ENCODE measurements at places on chromosomes 5 and 9.

DNA sequence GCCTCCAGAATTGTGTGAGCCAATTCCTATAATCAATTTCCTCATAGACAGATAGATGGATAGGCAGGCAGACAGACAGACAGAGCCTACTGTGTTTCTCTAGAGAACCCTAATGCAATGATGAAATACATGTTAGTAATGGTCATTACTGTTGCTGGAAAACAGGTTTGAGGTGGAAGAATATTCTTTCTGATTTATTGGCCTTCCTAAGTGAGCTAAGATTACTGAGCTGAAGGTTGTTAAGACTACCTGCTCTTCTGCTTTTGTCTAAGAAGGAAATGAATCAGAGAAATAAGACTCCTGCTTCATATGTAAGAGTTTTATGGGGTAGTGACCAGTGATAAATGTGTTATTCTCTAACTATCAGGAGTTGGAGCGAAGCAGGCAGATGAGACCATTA, 219.9 kb downstream of the ELAVL2 start:
- no peak for DNase-seq

DNA sequence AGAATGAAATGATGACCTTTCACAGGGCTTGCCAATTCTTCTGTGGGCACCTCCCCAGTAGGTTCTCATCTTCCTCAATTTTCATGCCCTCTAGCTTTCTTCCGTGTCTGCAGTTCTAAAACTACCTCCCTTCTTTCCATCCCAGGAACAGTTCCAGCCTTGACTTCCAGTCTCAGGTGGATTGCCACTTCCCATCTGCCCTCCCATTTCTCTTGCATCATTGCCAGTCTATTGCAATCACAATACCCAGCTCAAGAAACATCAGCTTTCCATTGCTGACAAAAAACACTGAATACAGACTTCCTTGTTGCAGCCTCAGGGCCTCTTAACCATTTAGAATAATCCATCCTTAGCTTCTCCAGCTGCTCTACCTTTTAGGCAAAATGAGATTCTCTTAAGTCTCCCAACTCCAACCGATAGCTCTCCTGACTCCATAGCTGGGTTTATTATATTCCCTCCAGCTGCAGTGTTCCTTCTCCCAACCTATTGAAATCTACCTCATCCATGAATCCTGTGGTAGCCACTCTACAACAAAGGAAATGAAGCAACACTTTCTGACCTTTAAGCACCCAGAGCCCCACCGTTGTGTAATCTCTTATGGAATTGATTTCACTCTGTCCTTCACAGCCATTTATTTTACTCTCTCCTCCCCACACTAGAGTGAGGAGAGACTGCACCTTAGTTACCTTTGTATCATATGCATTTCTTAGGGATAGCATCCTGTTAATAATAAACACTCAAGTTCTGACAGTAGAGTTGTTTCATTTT, 75.6 kb upstream of the PCA3 start:
- DNase-seq: no peak

DNA sequence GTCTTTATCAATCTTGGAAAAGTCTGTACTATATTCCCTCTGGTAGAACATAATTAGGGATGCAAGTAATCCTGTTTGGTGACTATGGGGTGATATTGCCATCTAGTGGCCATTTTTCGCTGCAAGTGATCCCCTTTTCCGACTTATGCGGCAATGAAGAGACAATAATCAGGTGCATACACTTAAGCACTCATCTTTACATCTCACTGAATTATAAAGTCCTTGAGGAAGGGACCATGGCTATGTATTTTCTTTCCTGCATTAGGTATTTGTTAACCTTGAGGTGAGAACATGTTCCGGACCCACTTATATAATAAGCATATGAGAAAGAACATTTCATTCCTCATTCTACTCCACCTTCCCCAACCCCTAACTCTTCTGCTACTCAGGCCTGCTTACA, 19.6 kb upstream of the LIX1 start:
- DNase-seq: no peak

GRCh38 chr5:111960476-111961215, 203.7 kb upstream of the NREP start:
- no peak for DNase-seq

DNA sequence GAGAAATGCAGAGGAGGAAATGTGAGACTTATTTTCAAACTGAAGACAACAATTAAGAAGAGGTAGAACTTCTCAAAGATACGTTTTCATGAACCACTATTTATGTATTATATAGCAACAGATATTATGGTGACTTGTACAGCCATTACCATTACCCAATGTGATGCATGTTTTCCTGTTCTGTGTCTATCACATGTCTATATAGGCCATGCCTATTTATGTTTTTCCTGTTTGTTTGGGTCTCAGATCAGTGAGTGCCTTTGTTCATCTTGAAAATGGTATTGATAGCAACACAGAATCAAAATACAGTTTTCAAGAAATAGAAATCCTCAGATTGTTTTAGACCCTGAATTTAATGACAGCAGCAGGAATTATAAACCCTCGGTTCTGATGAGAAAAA, 44.0 kb downstream of the DAPK1 start:
- no peak for DNase-seq

- no peak for DNase-seq
These were observed 37.6 kb upstream of the KCNMB1 start for GRCh38 chr5:170426786-170427185.

DNA sequence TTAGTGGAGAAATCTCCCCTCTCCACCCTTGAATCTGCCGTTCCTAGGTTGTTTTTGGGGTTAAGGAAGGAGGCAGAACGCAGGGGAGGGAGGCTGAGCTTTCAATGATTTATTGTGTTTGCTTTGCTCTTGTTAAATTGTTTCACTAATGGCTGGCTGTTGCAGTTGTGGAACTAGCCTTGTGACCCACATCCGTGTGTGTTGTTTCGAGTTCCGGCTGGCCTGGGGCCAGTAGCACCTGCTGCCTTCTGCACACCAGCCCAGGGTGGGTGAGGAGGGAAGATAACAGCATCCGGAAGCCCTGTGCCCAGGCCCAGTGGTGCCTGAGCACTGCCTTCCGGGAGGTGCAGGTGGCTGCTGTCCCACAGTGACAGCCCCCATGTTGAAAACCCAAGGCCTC, 3.6 kb downstream of the ERGIC1 start:
- DNase-seq: peak; percentile 14

DNA sequence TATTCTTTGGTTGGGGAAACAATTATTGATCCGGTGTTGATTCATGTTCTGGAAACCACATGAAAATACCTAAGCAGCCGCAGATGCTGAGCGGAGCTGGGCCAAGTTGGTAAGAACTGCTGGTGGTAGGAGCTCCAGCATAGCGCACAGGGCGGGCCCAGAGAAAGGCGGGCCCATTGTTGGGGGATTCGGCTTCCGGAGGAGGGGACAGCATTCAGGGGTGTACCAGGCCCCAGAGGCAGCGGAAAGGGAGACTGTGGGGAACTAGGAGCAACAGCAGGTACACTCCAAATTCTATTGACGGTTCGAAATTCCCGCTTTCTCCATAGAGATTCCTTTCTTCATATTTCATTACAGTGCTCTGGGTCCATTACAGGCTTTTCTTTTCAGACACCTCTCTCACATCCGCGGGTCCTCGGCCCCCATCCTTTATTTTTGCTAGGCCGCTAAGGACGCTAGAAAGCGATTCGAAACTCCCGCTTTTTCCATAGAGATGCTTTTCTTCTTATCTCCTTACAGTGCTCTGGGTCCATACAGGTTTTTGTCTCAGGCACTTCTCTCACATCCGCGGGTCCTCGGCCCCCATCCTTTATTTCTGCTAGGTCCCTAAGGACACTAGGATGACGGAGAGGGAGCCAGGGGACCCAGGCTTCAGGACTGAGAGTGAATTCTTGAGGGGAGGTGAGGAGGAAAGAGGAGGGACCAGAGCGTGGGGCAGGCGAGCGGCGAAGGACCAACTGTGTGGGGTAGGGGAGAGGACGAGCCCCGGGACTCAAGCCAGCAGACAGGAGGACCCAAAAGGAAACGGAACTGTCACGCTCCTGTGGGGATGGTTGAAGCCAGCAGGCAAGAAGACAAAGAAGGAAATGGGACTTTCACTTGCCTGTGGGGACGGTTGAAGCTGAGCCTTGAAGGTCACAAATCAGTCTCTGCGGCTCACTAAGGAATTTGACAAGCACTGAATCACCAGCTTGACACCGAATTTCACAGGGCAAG, at the start of gene CCDC152:
Gene CCDC152, plus strand, starts transcription at position 213 of the 996 bp plus-strand sequence. CDS start 2,304 bp downstream, outside the sequence.
- peak; percentile 32 for DNase-seq

- DNase-seq: no peak
These were observed 26.9 kb downstream of the ROR2 start for GRCh38 chr9:91923145-91923544.

GRCh38 chr5:137084016-137084415, 415.1 kb downstream of the SPOCK1 start:
- DNase-seq: no peak

DNA sequence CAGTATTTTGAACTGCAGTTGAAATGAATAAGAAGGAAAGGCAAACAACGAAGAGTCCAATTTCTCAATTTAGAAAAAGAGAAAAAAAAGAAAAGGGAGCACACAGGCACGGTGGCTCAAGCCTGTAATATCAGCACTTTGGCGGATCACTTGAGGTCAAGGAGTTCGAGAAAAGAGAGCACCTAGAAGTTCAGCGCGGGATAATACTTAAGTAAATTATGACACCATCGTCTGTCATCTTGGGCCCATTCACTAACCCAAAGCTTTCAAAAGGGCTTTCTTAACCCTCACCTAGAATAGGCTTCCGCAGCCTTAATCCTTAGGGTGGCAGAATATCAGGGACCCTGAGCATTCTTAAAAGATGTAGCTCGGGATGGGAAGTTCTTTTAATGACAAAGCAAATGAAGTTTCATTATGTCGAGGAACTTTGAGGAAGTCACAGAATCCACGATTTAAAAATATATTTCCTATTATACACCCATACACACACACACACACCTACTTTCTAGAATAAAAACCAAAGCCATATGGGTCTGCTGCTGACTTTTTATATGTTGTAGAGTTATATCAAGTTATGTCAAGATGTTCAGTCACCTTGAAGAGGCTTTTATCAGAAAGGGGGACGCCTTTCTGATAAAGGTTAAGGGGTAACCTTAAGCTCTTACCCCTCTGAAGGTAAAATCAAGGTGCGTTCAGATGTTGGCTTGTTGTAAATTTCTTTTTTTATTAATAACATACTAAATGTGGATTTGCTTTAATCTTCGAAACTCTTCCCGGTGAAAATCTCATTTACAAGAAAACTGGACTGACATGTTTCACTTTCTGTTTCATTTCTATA, 602 bp upstream of the CD274 start:
- no peak for DNase-seq

DNA sequence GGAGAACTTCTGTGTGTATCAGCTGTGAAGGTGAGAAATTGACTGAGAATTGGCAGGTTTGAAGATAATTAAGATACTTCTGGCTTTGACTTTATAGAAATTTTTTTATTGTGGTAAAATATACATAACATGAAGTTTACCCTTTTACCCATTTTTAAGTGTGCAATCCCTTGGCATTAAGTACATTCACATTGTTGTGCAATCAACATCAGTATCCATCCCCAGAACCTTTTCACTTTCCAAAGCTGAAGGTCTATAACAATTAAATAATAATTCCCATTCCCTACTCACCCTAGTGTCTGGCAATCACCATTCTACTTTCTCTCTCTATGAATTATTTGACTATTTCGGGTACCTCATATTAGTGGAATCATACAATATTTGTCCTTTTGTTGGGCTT, 69.9 kb downstream of the ACTBL2 start:
- DNase-seq: no peak

DNA sequence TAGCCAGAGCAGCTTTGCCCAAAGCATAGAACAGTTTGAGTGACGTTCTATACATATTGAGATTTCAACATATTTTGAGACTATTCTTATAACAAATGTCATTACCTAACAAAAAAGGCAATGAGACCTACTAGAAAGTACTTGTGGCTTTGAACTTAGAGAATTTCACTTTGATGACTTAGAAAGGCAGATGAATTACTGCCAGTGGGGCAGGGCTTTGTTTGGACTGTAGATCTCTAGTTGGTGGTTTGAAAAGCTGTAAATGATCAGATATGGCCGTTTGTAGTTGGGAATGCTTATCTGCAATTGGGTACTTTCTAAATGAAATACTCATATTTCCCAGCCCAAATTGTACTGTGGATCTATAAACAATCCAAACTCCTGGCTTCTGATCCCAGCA, 28.1 kb downstream of the SOX30 start:
- no peak for DNase-seq

GRCh38 chr9:134455934-134456755, 129.9 kb downstream of the RXRA start:
- peak; percentile 42 for DNase-seq

- no peak for DNase-seq
These were observed 67.3 kb downstream of the DOCK8 start for GRCh38 chr9:281741-282645.

- DNase-seq: no peak
These were observed 109.3 kb downstream of the UHRF2 start for GRCh38 chr9:6522263-6522662.

DNA sequence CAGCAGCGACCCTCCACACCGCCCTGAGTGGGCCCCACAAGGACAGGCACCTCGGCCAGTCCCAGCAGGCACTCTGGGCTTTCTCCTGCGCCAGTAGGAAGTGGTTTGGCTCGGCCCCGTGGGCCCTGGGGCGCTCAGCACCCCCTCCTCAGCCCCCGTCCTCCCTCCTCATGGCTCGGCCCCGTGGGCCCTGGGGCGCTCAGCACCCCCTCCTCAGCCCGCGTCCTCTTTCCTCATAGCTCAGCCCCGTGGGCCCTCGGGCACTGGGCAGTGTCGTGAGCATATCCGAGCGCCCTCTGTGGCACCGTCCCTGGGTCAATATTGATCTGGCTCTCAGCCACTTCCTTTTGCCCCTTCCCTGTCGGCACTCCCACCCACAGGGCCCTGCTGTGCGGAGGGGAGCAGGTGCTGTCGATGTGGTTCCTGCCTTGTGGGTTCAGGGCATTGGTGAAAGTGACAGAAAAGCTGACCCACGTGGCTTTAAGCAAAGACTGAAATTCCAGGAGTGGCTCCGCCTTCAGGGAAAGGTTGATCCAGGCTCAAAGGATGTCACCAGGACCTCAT, 5.5 kb upstream of the SCGB3A1 start:
- no peak for DNase-seq

GRCh38 chr5:176736301-176736930, 73.9 kb upstream of the UNC5A start:
- no peak for DNase-seq

DNA sequence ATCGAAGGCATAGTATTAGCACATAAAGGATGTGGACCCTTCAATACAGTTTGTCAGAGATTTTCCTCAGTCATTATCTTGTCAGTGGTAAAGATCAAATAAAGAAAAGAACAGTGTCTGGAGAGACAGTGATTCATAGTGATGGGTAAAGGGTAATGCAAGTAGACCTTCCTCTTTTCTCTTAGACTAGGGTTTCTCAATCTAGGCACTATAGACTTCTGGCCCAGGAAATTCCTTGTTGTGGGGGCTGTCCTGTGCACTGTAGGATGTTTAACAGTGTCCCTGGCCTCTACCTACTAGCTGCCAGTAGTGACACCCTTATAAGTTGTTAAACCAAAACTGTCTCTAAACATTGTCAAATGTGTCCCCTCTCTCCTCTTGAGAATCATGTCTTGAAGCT, 6.9 kb downstream of the CAMK4 start:
- no peak for DNase-seq

GRCh38 chr9:22170556-22170955, 161.5 kb upstream of the CDKN2B start:
- DNase-seq: no peak
